ENCODE measurements at places on chromosomes 11 and 22.
A peak's percentile ranks its signal among the peaks of the same experiment; 100 is the strongest.

- peak; percentile 53 for DNase-seq
These were observed 49.2 kb downstream of the CNTN5 start for GRCh38 chr11:99069856-99070444.

GRCh38 chr11:45909594-45910475 lies 2.8 kb upstream of the FREY1 start:
- DNase-seq, result no peak

DNA sequence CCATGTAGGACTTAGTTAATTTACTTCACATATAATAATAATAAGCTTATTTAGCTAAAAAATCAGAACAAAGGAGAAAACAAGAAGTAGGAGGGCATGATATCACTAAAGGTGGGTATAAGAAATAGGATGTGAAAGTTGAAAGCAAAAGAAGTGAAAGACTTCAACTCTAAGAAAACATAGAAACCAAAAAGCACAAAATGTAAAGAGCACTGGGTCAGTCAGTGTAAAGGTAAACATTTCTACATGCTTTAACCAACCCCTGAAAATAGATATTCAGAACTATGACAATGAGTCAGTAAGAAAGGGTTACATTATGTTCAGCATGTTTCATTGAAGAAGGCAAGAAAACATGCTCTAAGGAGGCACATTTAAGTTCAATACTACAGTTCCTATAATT lies 298.8 kb downstream of the SWAP70 start:
- no peak for DNase-seq

GRCh38 chr22:19991645-19992451 lies 24.8 kb downstream of the ARVCF start:
- no peak for DNase-seq

GRCh38 chr22:47063606-47064005 lies 301.2 kb downstream of the TBC1D22A start:
- no peak for DNase-seq

GRCh38 chr11:22711880-22712279 lies 45.5 kb downstream of the GAS2 start:
- no peak for DNase-seq

Measured in retina (tissue), 1 donor.